ENCODE measurements at places on chromosomes 16 and 17. TPM values are rescaled to one million over a fixed set of nuclear protein-coding genes. Genes with fewer than 3 reads are reported as not detected.

DNA sequence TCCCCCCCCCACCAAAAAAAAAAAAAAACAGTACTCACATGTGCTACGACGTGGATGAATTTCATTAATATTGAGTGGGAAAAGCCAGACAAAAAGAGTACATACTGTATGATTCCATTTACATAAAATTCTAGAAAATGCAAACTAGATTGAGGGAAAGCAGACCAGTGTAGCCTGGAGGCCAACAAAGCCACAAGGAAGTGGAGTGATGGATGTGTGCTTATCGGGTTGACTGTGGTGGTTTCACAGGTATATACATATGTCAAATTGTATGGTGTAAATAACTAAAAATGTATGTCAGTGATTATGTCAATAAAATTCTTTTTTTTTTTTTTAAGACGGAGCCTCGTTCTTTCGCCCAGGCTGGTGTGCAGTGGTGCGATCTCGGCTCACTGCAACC, 1.9 kb upstream of the PLD6 start:
- DNase-seq = no peak

DNA sequence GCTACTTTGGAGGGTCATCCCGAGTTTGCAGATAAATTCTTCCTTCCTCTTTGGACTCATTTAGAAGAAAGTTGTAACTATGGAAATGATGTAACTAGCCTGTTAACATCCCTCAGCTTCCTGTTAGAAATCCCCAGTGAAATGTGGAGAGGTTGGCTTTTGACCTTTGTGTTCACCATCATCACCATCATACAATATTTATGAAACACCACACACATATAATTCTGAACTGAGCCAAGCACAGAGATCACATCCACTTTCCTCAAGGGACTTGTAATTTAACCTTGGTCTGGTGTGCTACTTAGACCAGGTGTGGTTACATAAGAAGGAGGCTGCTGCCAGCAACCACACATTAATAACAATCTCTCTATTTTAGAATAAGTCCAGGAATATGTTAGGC, 2.5 kb downstream of the CAPNS2 start:
- no peak for DNase-seq

Gene HAS3
- polyA plus RNA-seq = 0.91 TPM

DNA sequence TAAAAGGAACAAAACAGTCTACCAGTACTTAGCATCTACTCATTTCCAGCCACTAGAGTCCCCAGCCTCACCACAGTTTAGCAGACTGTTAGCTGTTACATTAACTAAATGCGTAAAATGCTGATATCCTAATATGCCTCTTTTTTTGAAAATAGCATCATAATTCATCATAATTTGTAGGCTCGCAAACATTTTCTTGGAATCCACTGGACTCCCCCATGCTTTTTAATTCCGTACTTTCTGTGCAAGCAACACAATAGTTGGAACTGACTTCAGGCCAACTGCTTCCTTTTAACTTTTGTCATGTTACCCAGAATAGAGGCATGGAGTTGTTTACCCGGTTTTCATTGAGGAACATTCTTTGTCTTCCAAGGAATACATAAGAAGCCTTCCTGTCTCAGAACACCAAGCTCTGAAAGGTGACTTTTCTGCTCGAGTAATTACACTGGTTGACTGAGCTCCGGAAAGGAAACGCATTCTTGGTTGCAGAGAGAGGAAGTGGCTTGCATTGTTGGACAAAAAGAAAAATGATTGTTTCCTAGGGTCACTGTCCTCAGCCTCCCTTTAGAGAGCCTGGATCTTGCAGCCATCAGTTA, 30.9 kb upstream of the SEC14L1 start:
- DNase-seq = no peak

- DNase-seq = no peak
These were observed 77.1 kb downstream of the WWP2 start for GRCh38 chr16:69839240-69839688.

Gene CCL4L2
- 5.1 TPM for polyA plus RNA-seq

Measured in adrenal gland (tissue), 19 donors.